ENCODE measurements at places on chromosomes 7 and 10.

DNA sequence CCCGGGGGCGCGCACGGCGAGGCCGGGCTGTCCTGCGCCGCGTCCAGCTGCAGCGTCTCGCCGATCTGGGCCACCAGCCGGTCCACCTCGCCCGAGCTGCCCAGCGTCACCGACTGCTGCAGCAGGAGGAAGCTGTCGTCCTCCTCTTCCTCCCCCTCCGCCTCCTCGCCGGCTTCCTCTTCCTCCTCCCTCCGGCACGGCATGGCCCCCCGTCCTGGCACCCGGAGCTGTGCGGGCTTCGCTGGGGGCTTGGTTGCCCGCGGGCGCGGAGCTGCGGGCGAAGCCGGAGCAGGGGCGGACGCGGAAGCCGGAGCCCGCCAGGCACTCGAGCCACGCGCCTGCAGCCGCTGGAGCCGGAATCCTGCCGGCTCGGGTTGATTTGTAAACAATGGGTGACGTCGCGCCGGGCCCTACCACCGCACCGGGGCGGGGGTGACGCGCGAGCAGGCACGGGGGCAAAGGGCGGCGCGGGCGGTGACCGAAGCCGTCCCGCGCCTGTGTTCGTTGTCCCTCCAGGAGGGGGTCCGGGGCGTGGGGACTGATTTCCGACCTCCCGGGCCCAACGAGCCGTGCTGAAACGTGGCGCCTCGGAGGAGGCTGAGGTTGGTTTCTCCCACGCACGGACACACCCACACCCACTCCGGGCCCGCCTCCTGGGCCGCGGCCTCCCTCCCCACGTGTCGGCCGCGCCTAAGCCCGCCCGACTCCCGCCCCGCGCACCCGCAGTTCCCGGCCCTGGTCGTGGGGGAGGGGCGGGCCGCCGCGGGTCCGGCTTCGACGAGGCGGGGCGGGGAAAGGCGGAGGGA lies at the start of gene FRAT2:
TSS of gene FRAT2 (minus strand) at position 360 of the 806 bp plus-strand sequence. CDS start at position 203, 157 bp downstream.
- DNase-seq, result peak; percentile 69

GRCh38 chr7:101823596-101823995 lies 6.2 kb downstream of the CUX1 start:
- no peak for DNase-seq

GRCh38 chr7:6705959-6706665 lies 635 bp downstream of the ZNF12 start:
- no peak for DNase-seq

GRCh38 chr7:140358412-140359051 lies 39.8 kb downstream of the SLC37A3 start:
- DNase-seq, result no peak

DNA sequence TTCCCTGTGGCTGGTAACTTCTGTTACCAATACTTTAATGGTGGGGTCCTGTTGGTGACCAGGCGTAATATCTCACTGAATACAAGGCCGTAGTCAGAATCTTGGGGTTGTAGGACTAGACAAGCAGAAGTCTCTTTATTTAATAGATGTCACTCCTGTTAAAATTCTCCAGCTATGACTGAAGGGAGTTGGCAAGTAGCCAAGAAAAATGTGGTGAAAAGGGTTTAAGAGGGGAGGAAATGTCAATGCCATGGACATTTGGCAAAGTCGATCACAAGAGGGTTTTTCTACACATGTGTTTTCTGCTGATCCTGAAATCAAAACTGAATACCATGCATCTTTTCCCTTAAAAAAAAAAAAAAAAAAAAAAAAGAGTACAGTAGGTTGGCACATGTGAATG lies 533.5 kb downstream of the AUTS2 start:
- peak; percentile 44 for DNase-seq

DNA sequence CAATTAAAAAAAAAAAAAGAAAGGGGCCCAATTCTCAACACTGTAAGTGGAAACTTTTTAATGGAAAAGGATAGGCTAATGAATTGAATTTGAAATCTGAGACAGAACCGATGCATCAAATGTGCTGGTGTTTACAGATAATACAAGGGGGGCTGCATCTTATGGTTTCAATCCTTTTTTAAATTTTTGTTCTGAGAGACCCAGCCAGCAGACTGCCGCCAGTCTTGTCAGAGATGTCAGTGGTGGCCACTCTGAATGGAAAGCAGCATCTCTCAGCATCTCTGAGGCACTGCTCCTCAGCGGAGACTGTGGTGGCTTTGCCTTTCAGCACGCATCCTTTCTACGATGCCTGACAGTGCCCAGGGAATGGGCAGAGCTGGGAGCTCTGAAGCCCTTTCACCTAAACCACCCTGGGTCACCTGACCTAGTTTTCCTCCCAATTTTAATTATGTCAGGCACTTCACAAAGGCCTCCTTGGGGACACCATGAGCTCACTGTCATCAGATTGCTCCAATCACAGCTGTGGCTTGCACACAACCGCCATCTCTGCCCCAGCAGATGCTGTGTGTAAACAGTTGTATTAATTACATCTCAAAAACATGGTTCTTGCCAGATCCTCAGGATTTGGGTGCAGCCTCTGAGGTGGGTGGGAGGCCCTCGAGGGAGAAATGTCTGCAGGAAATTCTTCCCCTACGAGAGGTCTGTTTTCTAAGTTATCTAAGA lies 81.2 kb downstream of the EGFR start:
- DNase-seq, result peak; percentile 34

- no peak for DNase-seq
Observed at GRCh38 chr7:113608782-113609181, 310.0 kb downstream of the PPP1R3A start.

- DNase-seq, result no peak
Observed at GRCh38 chr7:28759475-28759971, 198.6 kb downstream of the TRIL start.

DNA sequence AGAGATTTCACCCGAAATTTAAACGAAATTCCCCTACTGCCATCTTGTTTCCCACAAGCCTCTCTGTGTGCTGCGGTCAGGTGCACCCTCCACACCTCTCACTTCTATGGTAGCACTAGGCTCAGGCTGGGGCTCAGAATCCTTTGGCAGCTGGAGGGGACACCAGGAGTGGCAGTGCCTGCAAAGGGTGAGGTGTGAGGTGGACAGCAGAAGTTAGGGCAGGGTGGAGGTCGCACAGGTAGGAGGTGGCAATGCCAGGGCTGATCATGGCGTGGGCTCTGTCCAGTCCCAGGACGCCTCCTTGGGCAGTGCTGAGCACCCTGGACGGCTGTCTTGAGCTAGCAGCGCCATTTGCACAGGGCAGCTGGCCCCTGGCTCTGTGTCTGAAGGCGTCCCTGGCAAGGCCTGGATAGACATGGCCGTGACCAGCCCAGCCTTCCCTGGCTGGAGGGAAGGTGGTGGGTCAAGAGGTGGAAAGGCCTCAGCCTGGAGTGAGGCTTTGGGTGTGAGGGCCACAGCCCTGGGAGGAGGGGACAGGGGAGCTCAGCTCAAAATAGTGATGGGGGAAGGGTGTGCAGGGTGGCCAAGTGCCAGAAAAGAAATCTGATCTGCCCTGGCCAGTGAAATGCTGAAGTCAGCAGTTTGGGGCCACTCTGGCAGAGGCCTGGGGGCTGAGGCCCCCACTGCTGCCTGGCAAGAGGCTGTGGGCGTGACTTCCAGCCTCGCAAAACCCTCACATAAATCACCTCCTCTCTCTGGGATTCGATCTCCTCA lies 40.0 kb downstream of the ZCCHC24 start:
- peak; percentile 56 for DNase-seq

- no peak for DNase-seq
Observed at GRCh38 chr7:50864694-50865093, 82.0 kb upstream of the GRB10 start.

GRCh38 chr7:49839863-49840645 lies 66.6 kb downstream of the VWC2 start:
- DNase-seq, result no peak

- peak; percentile 53 for DNase-seq
Observed at GRCh38 chr7:43721193-43721806, 8.0 kb downstream of the COA1 start.

DNA sequence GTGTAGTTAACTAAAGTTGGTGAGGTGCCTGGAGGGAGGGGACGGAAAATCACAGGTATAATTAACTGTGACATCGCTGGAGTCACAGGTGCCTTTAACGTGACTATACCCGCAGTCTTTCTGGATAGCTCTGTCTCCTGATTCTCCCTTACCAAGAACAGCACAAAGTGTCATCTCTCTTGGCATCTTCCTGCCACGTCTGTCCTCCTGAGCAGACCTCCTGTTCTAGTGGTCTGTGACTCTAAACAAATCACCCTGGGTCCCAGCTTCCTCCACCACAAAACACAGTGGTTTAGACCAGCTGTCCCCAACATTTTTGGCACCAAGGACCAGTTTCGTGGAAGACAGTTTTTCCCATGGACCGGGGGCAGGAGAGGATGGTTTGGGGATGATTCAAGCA lies 90.5 kb downstream of the CALN1 start:
- DNase-seq, result no peak

DNA sequence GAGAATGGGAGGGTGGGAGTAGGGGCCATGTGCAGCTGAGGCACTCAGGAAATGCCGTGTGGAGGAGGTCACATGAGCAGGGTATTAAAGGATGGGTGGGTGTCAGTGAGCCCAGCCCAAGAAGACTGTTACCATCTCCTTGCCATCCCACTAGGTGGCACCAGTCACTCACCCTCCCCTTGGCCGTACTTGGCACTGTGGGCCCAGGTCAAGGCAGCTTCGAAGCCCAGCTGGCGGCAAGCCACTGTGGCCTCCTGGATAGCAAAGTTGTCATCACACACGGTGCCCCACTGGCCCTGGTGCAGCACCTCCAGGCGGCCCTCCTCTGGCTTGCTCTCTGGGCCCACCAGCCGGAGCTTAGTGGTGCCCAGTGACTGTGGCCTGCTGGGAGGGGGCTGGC lies 5.4 kb downstream of the LOXL4 start:
- no peak for DNase-seq

GRCh38 chr10:42932735-42933447 lies 144.0 kb upstream of the RET start:
- DNase-seq, result peak; percentile 34

DNA sequence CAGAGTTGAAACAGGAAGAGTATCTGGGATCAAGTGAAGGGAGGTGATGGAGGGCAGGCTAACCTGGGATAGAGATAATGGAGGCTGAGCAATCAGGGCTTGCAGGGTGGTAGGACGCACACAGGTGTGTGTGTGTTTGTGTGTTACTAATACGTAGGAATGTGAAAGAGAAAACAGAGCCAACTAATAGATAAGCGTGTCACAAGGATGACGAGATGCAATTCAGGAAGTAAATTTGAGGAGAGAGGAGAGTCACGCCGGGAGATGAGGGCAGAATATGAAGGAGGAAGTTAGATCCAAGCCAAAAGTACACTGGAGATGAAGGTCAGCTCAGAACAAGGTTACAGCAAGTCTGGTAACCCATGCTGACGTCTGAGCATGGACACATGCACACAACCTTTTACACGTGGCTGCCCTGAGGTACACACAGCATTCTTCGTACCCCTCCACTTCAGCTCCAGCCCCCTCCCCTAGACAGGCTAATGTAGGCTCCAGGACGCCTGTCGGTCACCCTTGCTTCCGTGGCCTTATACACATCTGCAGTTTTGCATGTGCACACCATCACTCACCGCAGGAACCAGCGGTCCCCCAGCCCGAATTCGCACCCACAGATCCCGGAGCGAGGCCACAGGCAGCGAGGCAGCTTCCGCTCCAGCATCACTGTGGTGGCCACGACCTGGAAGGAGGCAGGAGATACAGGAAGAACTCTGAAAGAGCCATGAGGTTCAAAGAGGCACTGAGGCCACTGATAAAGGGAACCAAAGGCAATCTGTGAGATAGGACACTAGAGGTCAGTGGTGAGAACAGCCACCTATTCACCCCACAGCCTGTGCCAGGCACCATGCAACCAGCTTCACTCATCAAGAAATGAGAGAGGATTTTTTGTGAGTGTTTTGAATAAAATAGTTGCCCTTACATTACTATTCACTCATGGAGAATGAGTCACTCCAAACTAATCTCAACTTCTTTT lies 23.7 kb upstream of the TRPV6 start:
- DNase-seq, result no peak
